ENCODE measurements at places on chromosomes 2 and 18.

- no peak for ATAC-seq
Observed at GRCh38 chr2:36967236-36967876, 1.0 kb upstream of the STRN start.

- no peak for ATAC-seq
Observed at GRCh38 chr2:101679801-101680487, 17.6 kb upstream of the MAP4K4 start.

DNA sequence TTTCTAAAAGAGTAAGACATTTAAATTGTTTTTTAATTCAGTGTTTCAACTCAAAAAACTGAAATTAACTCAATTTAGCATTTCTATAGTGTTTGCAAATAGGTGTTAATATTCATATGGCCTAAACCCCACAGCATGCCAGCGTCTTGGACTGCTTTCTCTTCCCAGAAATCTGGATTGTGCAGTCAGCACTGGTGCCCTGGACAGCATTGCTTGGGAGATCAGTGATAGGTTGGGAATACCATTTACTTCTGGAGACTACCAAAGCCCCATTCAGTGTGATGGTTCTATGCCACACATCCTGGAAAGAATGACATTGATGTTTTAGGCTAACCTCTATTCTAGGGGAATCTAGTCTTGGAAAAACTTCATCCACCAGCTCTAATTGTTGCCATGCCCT, 455.0 kb upstream of the KLHL29 start:
- no peak for ATAC-seq

GRCh38 chr18:45413180-45413836, 202.0 kb upstream of the SLC14A2 start:
- no peak for ATAC-seq
